ENCODE measurements at places on chromosomes 13 and 19.

DNA sequence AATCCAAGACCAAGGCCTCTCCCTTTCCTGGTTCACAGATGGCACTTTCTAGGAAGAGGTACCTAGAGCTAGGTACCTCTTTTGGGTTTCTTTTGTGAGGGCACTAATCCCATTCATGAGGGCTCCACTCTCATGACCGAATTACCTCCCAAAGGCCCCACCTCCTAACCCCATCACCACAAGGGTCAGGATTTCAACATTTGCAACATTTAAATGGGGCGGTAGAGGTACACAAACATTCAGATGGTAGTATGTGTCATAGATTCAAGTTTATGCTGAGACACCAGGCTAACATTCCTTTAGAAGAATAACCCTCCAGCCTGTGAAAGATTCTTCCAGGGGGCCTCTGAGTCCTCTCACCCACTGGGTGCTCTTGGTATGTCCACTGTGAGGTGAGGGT, 116.3 kb downstream of the FOXO1 start:
- no peak for DNase-seq

GRCh38 chr13:110209950-110210603, 96.9 kb downstream of the COL4A1 start:
- DNase-seq, result no peak

DNA sequence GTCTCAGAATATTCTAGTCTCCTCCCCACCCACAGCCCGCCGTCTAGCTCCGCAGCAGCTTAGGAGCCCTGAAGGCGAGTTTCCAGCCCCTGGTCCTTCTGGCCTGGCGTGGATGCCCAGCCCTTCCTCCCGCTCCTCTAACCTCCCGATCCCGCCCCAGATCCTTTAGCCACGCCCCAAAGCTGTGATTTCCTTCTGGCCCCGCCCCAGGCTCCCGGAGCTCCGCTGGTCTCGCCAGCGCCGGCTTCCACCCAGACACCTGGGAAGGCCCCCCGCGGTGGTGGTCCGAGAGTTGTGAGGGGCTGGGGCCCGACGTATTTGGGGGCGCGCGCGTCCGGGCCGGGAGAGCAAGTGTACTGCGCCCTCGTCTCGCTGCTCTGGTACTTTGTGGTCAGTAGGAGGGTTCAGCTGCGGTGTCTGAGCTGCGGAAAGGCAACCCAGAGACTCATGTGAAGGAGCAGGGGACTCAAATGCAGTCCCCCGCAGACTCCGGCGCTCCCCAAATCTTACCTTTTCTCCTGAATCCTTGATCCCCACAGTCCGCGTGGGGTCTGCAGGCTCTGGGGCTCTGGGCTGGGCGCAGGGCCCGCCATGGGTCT, at the start of gene CGB7:
Gene CGB7, minus strand, starts transcription at position 114 of the 599 bp plus-strand sequence. CDS start 2,374 bp downstream, outside the sequence.
- no peak for DNase-seq

DNA sequence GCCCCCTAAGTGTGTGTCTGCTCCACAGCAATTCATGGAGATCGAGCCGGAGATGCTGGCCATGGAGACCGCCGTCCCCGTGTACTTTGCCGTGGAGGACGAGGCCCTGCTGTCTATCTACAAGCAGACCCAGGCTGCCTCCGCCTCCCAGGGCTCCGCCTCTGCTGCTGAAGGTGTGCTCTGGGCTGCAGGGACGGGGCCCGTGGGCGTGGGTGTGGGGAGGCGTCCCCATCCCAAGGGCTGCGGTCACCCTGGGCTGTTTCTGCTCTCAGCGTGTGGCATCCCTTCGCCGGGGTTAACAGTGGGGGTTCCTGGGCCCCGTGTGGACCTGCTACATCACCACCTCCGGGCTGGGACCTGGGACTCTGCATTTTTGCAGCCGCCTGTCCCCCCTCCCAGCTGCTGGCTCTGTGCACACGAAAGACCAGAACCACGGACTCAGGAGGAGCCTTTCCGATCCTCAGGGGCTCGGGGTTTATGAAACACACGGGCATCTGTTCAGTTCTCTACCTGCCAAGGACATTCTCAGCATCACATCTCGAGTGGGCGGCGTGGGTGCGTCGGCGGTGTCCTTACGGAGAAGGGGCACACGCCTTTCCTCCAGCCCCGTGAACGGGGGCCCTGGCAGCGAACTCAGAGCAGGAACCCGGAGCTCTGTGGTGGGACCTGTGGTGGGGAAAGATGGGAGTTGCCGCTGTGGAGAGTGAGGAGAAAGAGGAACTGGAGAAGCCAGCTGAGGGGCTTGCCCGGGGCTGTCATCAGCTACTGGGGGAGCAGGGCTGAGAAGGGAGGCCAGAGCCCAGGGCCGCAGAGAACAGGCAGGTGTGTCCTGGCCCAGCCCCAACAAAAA, 7.8 kb downstream of the NCLN start:
- no peak for DNase-seq

- DNase-seq, result no peak
These were observed 44.9 kb downstream of the ESD start for GRCh38 chr13:46751811-46752635.

- peak; percentile 4 for DNase-seq
These were observed 383.1 kb upstream of the GPC6 start for GRCh38 chr13:92843549-92843948.

- DNase-seq, result no peak
These were observed 139.6 kb upstream of the HTR2A start for GRCh38 chr13:47036294-47037008.

All from RPMI8226 (cell line).